ENCODE measurements at places on chromosomes 2 and 18.

- no peak for DNase-seq
These were observed 2.8 kb downstream of the IRS1 start for GRCh38 chr2:226796840-226797288.

- DNase-seq: no peak
These were observed 18.8 kb downstream of the DYNC2LI1 start for GRCh38 chr2:43792653-43793052.

- DNase-seq: no peak
These were observed 48.1 kb upstream of the CNOT11 start for GRCh38 chr2:101204400-101205115.

DNA sequence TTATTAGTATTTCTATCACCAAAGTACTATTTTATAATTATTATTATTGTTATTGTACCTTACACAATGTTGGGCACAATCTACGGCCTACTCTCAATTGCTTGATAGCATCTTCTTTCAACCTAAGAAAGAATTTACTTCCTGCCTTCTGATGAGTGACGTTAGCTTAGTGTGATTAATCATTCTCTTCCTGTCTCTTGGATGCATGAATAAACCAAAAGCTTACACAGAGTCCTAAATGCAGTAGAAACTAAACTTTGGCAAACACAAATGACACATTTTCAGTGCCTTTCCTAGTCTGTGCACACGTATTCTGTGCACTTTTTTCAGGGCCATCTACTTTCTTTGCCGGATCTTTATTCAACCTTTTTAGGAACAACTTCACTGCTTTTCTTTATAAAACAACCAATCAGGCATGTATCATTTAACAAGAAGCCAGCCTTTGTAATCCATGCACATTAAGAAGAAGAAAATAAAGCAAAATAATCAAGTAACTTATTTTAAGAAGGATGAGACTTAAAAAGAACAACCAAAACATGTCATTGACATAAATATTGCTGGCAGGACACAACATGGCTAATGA, 19.1 kb downstream of the TRAK2 start:
- peak; percentile 39 for DNase-seq

- no peak for DNase-seq
These were observed 1830.9 kb upstream of the PIK3C3 start for GRCh38 chr18:40124107-40124506.

GRCh38 chr2:219404954-219405353, 13.2 kb upstream of the DES start:
- no peak for DNase-seq

DNA sequence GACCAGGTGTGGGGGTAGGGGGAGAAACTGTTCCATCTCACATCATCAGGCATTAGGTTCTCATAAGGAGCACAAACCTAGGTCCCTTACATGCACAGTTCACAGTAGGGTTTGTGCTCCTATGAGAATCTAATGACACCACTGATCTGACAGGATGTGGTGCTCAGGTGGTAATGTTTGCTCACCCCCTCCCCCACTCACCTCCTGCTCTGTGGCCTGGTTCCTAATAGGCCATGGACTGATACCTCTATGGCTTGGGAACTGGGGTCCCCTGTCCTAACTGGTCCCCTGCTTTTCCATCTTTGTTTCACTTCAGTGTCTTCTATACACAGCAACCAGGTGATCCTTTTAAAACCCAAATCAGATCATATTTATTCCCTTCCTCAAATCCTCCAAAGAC, 267.8 kb downstream of the TNS1 start:
- DNase-seq: no peak

- DNase-seq: no peak
These were observed 7.6 kb upstream of the MEIS1 start for GRCh38 chr2:66427300-66427699.

- no peak for DNase-seq
These were observed 26.8 kb upstream of the LIPG start for GRCh38 chr18:49534846-49535601.

DNA sequence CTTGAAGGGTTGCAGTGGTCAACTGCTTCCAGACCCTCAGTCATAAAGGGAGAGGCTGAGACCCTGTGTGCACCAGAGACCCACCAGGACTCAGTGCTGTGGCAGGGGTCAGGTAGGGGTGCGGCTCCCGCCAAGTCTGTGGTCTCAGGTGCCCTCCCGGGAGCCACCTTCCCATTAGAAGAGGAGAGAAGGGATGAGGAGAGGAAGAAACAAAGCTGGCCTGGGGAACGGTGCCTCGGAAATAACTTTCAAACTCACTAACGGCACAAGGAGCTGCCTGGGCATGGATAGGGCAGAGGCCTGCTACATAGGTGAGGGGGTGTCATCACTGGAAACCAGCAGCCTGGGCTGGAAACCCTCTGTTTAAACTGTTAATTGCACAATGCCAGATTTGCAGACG, 84.9 kb downstream of the TPO start:
- no peak for DNase-seq

GRCh38 chr2:121746071-121746578, 9.3 kb upstream of the TSN start:
- DNase-seq: no peak

DNA sequence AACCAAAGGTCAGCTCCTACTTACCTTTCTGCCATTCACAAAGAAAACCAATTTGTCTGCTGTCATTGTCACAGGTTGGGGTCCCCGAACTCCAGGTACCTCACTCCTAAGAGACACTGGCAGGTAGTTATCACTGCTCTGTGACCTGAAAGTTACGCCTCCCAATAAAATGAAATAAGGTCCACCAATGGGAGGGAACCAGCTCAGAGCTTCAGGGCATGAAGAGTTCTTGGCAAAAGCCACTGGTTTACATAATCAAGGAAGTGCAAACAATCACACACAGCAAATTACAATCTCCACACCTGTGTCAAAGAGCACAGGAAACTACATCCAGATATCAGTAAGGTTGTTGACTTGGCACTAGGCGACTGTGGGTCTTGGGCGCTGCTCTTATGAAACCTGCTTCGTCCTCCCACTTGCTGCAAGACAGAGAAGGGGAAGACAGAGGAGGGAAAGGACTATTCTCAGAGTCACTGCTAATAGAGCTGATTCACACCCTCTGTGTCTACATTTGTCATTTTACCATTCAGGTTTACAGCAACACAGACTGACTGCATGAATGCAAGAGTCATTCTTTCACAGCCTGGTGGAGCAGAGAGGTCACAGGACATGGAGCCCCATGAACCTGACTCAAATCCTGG, at the start of gene XDH:
TSS of gene XDH (minus strand) at position 142 of the 641 bp plus-strand sequence. CDS start at position 66, 76 bp downstream.
- DNase-seq: no peak

GRCh38 chr2:221822416-221822815, 250.3 kb upstream of the EPHA4 start:
- DNase-seq: no peak

- DNase-seq: no peak
These were observed 9.7 kb upstream of the SKOR2 start for GRCh38 chr18:47260924-47261701.

- no peak for DNase-seq
These were observed 245.5 kb downstream of the MYT1L start for GRCh38 chr2:2085533-2085932.

- DNase-seq: no peak
These were observed 63.1 kb downstream of the ASXL3 start for GRCh38 chr18:33641141-33641540.

DNA sequence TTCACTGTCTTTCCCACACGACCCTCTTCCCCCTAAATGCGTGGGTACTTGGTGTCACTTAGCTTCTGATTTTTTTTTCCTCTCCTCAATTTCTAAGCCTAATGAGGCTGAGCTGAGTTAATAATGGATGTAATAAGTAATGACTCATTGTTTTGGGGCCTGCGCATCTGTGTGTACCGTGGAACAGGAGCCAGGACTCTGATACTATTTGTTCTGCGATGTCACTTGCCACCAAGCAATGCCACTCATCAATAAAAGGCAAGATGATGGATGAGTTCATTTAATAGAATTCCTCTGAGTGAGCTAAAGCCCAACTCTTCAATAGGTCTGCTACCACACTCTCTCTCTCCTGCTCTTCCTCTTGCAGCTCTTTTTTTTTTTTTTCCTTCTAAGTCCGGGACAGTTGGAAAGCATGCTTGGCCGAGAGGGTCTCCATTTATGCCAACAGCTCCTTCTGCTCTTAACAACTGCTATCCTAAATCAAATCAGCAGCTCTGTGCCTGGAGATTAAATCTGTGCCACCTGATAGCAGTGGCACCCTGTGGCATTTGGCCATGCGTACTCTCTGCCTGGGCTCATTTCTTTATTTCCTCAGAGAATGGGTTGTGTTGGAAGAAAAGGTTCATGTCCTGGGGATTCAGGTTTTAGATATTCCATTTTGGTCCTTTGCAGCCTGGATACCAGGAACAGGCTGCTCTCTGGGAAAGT, 1284.2 kb upstream of the PIK3C3 start:
- no peak for DNase-seq

- DNase-seq: no peak
These were observed 25.1 kb downstream of the DNPEP start for GRCh38 chr2:219362524-219363164.

DNA sequence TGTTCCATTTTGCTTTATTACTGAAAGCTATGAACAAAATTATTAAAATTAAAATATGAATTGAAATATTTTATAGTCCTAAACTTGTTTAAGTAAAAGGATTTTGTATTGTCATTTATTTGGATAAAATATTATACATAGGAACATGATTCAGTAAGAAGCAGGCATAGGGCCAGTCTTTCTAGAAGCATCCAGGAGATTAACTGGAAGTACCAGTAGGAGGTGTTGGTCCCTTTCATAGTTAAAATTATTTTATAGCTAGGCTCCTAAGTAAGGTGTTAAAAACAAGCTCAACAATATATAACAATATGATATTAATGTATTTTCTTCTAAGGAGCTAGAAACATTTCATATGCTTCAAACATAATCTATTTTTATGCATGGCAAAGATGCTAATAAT, 43.7 kb downstream of the FIGN start:
- DNase-seq: no peak

- no peak for DNase-seq
These were observed 6.3 kb upstream of the PLEKHM3 start for GRCh38 chr2:208031608-208032019.

DNA sequence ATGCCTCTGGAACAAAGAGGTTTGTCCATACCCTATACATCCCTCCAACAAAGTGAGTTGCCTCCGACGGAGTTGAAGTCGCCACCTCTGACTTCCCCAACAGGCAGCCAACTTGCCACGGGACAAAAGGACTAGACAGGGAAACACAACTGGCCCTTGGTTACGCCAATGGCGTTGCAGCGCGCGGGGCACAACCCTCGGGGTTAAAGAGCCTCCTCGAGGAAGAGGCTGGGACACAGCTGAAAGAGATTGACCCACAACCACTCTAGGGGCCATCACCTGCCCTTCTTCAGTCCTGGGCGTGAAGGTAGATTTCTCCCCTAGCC, 545 bp downstream of the GTF3C2 start:
- DNase-seq: no peak

DNA sequence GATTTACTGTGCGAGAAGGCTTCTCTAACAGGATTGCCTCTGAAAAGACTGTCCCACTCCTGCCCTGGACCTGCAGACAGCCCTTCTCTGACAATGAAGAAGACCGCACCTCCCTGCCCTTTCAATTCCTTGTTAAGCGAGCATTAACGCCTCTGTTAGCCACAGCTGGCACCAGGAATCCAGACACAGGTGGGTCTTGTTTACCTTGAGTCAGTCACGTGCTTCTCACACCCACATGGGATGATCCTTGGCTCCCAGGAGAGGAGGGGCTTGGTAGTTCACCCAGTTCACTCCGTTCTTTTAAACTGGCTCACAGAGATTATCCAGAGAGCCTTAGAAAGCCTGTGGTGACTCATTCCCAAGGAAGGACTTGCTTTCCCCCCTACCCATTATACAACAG, 410.5 kb upstream of the MEIS1 start:
- DNase-seq: no peak

- no peak for DNase-seq
These were observed 16.1 kb upstream of the ALLC start for GRCh38 chr2:3641841-3642421.

DNA sequence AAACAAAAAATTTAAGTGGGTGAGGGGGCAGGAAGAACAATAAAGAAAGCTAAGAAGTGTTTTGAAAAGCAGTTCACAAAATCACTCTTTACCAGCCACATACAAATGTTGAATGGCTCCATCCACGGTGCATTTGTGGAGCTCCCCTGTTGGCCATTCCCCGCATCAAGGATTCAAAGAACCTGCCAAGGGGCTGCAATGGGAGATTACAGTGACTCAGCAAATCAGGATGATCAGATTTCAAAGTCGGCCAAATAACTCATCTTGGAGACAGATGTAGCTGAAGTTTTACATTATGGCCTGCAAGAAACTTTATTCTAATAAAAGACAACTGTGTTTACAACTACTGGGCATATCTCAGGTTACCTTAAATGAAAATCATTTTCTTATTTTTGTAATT, 26.9 kb downstream of the COL4A3 start:
- DNase-seq: no peak
